ENCODE measurements at places on chromosomes 11 and 22. TPM values are rescaled to one million over a fixed set of nuclear protein-coding genes. Genes with fewer than 3 reads are reported as not detected.

GRCh38 chr22:41775976-41776375 is 24.5 kb upstream of the CCDC134 start:
- no peak overlapping the region for H3K4me3 ChIP-seq
- no peaks in the 10 kb centered on the region for H3K27me3 ChIP-seq
- H3K4me1 ChIP-seq = peaks cover 34% of the 10 kb centered on the region
- no peaks in the 10 kb centered on the region for H3K36me3 ChIP-seq
- H3K27ac ChIP-seq = no peak overlapping the region
- DNase-seq = no peak

- peaks cover 15% of the 10 kb centered on the region for H3K27me3 ChIP-seq
- no peak overlapping the region for H3K27ac ChIP-seq
- H3K4me3 ChIP-seq = no peak overlapping the region
- peaks cover 2% of the 10 kb centered on the region for H3K36me3 ChIP-seq
- DNase-seq = no peak
These were observed 73.0 kb downstream of the RTL6 start for GRCh38 chr22:44424867-44425693.

- no peaks in the 10 kb centered on the region for H3K27me3 ChIP-seq
- no peaks in the 10 kb centered on the region for H3K4me1 ChIP-seq
- no peak for DNase-seq
- H3K27ac ChIP-seq = no peak overlapping the region
These were observed 637.5 kb upstream of the FAT3 start for GRCh38 chr11:91587131-91587530.

The OR6A2 gene
- 0.07 TPM for total RNA-seq

The ACR gene
- total RNA-seq = not detected

The B3GAT1 gene
- total RNA-seq = 0.05 TPM

Data from activated T-cell treated with anti-CD3 and anti-CD28 coated beads, Interleukin-2, amount 50 U/mL, for 72 hours (primary cell).